ENCODE measurements at places on chromosomes 2 and 18. TPM values are rescaled to one million over a fixed set of nuclear protein-coding genes. Genes with fewer than 3 reads are reported as not detected.

The SLC5A7 gene
- polyA plus RNA-seq = not detected

GRCh38 chr2:223328578-223328977 is 273.6 kb downstream of the SCG2 start:
- no peak overlapping the region for H3K4me3 ChIP-seq
- no peak overlapping the region for H3K27ac ChIP-seq
- DNase-seq = no peak
- no peaks in the 10 kb centered on the region for H3K4me1 ChIP-seq
- H3K36me3 ChIP-seq = no peaks in the 10 kb centered on the region

The BOLL gene
- polyA plus RNA-seq = 1.5 TPM

GRCh38 chr18:42029092-42029491 is 74.1 kb downstream of the PIK3C3 start:
- H3K4me1 ChIP-seq = no peaks in the 10 kb centered on the region
- H3K27ac ChIP-seq = no peak overlapping the region
- H3K4me3 ChIP-seq = no peak overlapping the region
- H3K27me3 ChIP-seq = no peaks in the 10 kb centered on the region

DNA sequence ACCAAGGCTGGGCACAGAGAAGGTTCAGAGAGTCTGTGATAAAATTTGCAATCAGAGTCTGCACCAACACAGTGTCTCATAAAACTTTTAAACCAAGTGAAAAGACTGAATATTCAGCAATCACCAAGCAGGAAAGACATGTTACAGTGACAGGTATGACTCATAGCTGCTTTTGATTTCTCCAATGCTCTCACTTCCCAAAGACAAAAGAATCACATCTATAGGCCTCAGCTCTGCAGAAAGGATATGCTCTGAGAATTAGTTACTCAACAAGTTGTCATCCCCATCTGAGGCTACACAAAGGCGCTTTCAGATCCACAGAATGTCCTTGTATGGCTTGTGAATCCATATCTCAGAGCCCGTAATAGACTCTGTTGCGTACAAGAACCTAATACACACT is 92.5 kb downstream of the KCNF1 start:
- no peak overlapping the region for H3K4me3 ChIP-seq
- no peak overlapping the region for H3K27ac ChIP-seq
- H3K4me1 ChIP-seq = no peaks in the 10 kb centered on the region
- no peaks in the 10 kb centered on the region for H3K36me3 ChIP-seq

All from psoas muscle (tissue), 8 donors.